ENCODE measurements at places on chromosomes 11 and 22.
A peak's percentile ranks its signal among the peaks of the same experiment; 100 is the strongest.

DNA sequence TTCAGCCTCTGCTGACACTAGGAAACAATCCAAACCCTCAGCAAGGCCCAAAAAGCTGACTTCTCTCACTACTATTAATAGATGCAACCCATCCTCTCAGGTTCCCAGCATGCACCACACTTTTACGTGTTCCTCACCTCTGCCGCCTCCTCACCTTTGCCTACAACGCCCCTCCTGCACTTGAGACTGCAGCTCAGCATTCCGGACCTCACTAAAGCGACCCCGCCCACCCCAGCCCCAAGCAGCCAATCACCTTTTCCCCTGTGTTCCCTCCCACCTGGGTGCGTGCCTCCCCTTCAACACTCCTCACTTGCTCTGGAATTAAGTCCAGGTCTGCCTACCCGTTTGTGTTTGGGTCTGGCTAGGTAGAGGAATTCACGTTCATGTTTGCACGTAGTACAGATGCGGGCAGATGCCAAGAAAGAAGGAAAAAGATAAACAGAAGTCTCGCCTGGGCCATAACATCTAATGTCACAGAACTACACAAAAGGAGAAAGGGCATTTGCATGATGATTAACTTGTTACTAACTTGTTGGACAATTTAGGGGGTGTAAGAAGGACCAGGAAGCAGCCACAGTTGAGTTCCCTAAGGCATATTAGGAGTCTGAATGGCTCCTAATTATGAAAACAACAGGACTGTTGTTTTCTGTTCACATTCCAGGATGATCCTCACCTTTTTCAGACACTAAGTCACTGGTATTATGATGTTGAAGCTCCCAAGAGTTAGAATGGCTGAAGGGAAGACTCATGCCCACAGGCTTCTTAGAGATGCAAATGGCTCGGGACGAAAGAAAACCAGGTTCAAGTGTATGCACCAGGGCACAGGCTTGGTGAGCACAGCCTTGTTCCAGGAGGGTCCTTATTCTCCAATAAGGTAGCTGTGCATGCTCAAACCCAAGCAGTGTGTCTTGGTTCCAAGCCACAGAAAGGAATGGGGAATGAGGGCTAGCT lies 102.2 kb downstream of the MICAL3 start:
- no peak for DNase-seq

- DNase-seq = no peak
Measured at GRCh38 chr11:128868841-128869671, 2.0 kb upstream of the KCNJ1 start.

DNA sequence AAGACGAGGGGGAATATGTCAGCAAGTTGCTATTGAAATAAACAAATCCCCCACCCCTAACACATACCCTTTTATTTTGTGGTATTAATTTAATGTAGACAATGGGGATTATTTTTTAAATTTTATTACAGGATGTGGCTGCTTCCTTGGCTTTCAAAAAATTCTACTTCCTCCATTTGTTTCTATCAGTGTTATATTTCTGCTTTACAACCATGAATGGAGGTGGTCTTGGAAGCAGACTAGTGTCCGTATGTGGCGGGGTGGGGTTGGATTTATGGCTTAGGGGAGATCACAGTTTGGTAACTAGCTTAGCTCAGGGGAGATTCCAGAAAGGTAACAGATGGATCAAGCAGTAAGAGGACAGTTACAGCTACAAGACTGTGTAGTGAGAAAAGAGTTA lies 39.3 kb upstream of the PICALM start:
- DNase-seq = no peak

DNA sequence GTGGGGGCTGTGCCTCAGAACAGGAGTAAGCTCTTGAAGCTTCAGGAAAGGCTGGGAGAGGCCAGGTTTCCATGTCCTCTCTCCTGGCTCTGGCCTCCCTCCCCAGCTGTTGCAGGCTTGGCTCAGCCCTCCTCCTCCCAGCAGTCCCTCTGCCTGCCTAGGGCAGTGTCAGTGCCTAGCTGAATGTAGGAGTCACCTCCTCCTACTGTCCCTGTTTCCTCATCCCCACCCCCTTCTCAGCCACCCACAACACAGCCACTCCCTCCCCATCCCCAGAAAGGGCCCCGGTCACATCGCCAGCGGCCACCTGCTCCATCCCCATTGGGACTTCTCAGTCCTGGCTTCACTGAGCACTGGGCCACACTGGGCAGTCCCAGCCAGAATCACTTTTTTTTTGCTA lies 2.9 kb upstream of the FBLN1 start:
- DNase-seq = no peak

DNA sequence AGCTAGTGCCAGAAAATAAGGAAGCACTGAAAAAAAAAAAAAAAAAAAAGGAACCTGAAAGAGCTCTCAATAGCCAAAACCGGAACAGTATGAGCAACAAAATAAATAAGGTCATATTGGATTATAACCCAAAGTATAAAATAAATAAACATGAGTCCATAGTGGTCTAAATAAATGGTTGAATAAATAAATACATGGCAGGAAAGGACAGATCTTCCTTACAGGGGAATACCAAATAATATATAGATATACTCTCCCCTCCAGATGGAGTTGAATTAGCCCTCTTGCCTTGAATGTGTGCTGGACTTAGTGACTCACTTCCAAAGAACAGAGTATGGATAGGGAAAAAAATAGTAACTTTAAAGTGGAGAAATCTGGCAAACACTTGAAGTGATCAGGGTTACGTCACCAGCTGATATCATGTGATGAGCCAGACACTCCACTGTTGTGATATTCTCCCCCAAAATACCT lies 14.3 kb upstream of the ARRB1 start:
- no peak for DNase-seq

DNA sequence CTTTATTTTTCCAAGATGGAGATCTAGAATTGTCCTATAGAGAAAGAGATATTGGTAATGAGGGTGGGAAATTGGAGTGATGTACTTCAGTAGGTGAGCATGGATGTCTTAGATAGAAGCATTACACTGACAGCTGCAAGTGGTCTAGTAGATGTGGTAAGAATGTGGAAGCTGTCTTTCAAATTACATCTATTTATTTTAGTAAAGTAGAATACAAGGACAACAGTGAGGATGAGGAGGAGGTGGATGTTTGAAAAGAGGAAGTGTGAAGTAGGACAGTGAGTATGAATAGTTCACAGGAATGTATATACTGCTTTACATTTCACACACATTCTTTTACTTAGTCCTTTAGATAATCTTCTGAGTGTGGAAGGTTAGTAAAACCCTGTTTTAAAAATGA lies 64.2 kb downstream of the HIPK3 start:
- no peak for DNase-seq

DNA sequence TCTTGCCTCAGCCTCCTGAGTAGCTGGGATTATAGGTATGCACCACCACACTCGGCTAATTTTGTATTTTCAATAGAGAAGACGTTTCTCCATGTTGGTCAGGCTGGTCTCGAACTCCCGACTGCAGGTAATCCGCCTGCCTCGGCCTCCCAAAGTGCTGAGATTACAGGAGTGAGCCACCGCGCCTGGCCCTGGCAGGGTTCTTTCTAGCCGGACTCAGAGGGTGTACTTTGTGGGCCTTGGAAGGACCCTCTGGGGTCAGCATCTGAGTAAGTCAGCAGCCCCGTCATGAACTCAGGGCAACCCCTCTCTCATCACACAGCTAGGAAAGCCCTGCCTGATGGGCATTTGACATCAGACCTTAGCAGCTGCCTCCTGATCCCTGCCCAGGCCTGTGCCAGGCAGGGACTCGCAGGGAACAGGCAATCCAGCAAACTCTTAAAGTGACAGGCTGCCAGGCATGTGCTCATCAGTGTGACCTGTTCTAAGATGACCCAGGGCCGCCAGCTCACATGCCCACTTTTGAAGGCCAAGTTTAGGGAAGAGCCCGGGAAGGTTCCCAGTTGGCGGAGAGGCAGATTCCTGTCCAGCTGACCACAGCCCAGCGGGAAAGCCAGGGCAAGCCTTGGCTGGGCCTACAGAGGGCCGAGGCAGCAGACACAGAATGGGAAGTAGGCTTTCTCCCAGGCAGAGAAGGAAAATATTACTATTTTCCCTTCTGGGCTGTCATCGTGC lies 92.9 kb downstream of the MORC2 start:
- no peak for DNase-seq

- DNase-seq = no peak
Measured at GRCh38 chr22:33579448-33580093, 340.7 kb downstream of the LARGE1 start.

- DNase-seq = no peak
Measured at GRCh38 chr11:46669711-46670139, 30.7 kb downstream of the ARHGAP1 start.

DNA sequence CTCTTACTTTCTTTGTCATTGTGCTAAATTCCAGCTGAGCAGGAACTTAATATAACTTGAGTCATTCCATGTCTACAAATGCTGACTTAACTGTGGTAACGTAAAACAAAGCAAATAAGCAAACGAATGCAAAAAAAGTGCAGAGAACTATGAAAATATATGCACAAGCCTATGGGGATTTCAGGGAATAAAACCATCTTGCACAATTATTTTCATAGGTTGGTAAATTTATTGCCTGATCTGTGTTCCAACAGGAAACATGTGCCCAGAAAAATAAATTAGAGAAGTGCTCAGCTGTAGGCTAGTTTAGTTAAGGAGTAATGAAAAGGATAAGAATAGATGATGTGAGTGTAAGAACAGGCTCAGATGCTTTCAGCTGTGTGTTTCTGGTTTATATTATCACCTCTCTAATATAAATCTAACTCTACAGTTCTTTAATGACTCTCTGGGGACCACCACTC lies 1169.3 kb downstream of the LRRC4C start:
- no peak for DNase-seq

DNA sequence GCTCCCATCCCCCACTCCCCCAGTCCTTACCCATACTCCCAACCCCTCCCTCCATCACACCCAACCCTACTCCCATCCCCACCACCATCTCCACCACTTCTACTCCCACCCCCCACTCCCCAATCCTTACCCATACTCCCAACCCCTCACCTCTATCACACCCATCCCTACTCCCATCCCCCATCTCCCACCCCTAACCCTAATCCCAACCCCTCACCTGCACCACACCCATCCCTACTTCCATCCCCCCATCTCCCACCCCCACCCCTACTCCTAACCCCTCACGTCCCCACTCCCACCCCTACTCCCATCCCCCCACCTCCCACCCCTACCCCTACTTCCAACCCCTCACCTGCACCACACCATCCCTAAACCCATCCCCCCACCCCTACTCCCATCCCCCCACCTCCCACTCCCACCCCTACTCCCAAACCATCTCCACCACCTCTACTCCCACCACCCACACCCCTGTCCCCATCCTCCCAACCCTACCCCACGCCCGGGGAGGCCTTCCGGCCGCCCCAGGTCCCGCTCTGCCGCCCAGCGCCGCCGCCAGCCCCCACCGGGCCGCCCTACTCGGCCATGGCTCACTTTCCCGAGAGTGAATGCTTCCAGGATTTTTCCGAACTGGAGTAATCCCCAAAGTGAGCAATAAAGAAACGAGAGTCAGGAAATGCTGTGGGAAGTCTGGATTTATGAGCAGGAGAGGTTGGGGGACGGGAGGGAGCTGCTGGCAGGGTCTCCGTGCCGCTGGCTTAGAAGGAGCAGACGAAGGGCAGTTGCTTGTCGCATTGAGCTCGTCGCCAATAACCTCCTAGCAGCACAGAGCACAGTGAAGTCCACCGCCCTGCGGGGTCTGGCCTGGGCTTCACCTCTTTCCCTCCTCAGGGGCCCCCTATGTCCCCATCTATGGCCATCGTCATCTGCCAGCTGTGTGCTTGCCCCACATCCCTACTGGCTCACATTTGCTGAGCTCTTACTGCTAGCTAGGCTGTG lies 4.6 kb downstream of the PRG3 start:
- DNase-seq = no peak

DNA sequence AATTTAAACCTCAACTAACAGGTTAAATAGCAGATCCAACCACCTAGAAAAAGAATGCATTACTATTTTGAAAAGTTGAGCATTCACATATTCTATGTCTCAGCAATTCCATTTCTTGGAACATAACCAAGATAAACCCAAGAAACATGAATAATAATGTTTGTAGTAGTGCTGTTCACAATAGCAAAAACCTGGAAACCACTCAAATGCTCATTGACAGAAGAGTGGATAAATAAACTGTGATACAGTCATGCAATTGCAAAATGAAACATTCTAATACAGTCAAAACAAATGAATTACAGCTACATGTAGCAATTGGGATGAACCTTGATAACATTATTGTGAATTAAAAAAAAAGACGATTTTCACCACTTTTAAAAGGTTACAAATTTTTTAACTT lies 162.8 kb upstream of the TMEM45B start:
- no peak for DNase-seq

- DNase-seq = peak; percentile 80
Measured at GRCh38 chr11:63490551-63491239, at the start of gene PLAAT5. Gene PLAAT5 (minus strand): TSS chr11:63491167. CDS start chr11:63491034, 133 bp downstream.

DNA sequence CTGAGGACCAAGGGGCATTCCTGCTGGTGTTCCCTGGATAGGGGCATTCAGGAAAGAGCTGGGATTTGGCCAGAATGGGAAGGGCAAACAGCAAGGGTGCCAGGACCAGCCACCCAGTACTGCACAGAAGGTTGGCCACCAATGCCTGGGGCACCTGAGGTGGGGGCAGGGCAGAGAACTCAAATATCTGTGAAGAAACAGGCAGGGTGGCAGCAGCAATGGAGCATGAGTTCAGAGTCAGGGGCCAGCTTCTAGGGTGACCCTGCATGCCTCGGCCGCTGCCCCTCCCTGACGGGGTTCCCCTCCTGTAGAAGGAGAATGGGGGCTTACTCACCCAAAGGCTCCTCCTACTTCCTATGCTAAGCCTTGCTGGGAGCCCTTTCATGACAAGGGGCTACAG lies 79.3 kb upstream of the SHANK2 start:
- no peak for DNase-seq

GRCh38 chr11:40388097-40388818 lies 1071.2 kb downstream of the LRRC4C start:
- no peak for DNase-seq

- DNase-seq = peak; percentile 60
Measured at GRCh38 chr22:24758164-24758799, 16.2 kb downstream of the PIWIL3 start.

DNA sequence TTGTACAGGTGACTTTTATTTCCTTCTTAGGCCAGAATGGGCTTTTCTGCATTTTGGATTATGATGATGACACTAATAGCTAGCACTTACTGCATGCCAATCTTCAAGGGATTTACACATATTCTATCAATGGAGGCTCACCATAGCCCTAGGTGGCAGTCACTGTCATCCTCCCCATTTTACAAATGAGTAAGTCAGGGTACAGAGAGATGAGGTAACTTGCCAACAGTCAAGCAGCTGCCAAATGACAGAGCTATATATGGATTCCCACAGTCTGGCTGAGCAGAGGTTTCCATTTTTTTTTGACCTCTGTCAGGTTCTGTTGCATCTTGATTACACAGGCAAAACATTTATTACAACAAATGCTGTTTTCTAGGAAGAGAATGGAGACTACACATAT lies 23.8 kb upstream of the C11orf96 start:
- no peak for DNase-seq

DNA sequence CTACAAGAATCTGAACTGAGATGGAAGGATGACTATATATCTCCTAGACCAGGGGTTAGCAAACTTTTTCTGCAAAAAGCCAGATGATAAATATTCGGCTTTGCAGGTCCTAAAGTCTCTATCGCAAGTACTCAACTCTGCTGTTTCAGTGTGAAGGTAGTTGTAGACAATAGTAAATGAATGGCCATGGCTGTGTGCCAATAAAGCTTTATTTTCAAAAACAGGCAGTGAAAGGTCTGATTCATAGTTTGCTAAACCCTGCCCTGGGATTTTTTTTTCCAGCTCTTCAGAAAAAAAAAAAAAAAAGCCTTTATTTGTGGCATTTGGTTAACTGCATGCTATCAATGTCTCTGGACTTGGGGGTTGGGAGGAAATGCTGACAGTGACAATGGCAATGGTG lies 37.5 kb downstream of the FAM227A start:
- no peak for DNase-seq

Data from retina (tissue), 1 donor.